PC-3 (cell line): ENCODE measurements at places on chromosomes 2 and 18. TPM values are rescaled to one million over a fixed set of nuclear protein-coding genes. Genes with fewer than 3 reads are reported as not detected.

DNA sequence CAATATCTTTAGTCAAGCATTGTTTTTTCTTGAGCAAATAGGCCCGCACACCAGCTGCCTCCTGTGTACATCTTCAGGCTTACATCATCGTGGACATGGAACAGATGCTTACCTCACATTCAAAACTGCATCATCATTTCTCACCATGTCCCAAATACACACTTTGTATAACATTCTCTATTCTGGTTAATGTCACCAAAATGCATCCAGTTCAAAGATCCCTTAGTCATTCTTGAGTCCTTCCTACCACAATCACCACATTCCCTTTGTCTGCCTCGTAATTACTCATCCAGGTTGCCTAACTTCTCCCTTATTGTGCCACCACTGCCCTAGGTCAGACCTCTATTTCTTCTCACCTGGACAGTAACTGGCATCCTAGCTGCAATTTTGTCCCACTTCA is 373.7 kb upstream of the GALNT5 start:
- H3K36me3 ChIP-seq = no peaks in the 10 kb centered on the region
- 0 out of 2 replicates have a peak overlapping the region, but pooled peaks have one; percentile 14 for H3K27ac ChIP-seq
- peaks cover 13% of the 10 kb centered on the region for H3K4me1 ChIP-seq
- no peaks in the 10 kb centered on the region for H3K27me3 ChIP-seq
- peak; percentile 83 for DNase-seq

GRCh38 chr2:196233021-196233804 is 61.8 kb upstream of the STK17B start:
- peak overlapping the region; percentile 77 for H3K27ac ChIP-seq
- no peaks in the 10 kb centered on the region for H3K27me3 ChIP-seq
- no peaks in the 10 kb centered on the region for H3K36me3 ChIP-seq
- peak; percentile 97 for DNase-seq
- peaks cover 26% of the 10 kb centered on the region for H3K4me1 ChIP-seq

GRCh38 chr2:218576854-218577253 is 8.2 kb downstream of the CNOT9 start:
- H3K27ac ChIP-seq = no peak overlapping the region
- H3K4me3 ChIP-seq = no peak overlapping the region
- no peak for DNase-seq
- H3K4me1 ChIP-seq = peaks cover 8% of the 10 kb centered on the region
- peaks cover 32% of the 10 kb centered on the region for H3K36me3 ChIP-seq
- H3K27me3 ChIP-seq = no peaks in the 10 kb centered on the region

GRCh38 chr2:230779126-230779525 is 66.5 kb downstream of the CAB39 start:
- no peaks in the 10 kb centered on the region for H3K27me3 ChIP-seq
- peaks cover 50% of the 10 kb centered on the region for H3K36me3 ChIP-seq
- H3K4me3 ChIP-seq = no peak overlapping the region
- H3K27ac ChIP-seq = peak overlapping the region; percentile 19; the same call in 1 of the 2 replicates
- no peak for DNase-seq

GRCh38 chr2:68970566-68971265 is 3.7 kb upstream of the GKN1 start:
- peak overlapping the region; percentile 97 for H3K27ac ChIP-seq
- H3K4me1 ChIP-seq = peaks cover 34% of the 10 kb centered on the region
- H3K36me3 ChIP-seq = no peaks in the 10 kb centered on the region

- H3K27ac ChIP-seq = no peak overlapping the region
- H3K27me3 ChIP-seq = peaks cover 25% of the 10 kb centered on the region
- no peak for DNase-seq
- no peaks in the 10 kb centered on the region for H3K36me3 ChIP-seq
- no peak overlapping the region for H3K4me3 ChIP-seq
Observed at GRCh38 chr18:11046140-11046539, 103.2 kb downstream of the PIEZO2 start.

DNA sequence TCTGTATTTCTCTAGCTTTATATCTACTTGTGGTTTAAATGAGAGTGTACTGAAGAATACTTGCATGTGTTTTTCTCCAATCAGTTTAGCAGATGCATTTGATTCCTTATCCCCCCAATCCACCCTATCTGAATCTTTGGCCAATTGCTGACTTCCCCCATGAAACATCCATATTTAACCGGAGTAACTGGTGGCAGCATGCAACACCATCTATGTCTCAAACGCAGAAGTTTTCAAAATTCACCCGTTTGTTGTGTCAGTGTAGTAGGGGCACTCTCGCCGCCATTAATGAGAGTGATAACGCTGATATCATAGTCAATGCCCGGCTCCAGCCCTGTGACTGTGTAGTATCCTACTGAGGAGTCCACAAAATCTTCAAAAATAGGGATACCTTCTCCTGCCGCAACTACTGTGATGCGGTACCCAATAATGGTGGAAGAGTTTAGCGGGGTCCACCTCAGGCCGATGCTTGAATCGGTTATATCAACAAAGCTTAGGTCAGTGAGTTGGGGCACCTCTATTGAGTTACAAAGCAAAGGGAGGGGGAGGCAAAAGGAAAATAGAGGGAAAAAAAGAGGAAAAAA is 43.1 kb downstream of the FN1 start:
- no peak for DNase-seq
- H3K27ac ChIP-seq = no peak overlapping the region

- no peak overlapping the region for H3K4me3 ChIP-seq
- H3K36me3 ChIP-seq = no peaks in the 10 kb centered on the region
- DNase-seq = peak; percentile 16
- no peaks in the 10 kb centered on the region for H3K27me3 ChIP-seq
Observed at GRCh38 chr18:26489881-26490280, 58.5 kb downstream of the KCTD1 start.

DNA sequence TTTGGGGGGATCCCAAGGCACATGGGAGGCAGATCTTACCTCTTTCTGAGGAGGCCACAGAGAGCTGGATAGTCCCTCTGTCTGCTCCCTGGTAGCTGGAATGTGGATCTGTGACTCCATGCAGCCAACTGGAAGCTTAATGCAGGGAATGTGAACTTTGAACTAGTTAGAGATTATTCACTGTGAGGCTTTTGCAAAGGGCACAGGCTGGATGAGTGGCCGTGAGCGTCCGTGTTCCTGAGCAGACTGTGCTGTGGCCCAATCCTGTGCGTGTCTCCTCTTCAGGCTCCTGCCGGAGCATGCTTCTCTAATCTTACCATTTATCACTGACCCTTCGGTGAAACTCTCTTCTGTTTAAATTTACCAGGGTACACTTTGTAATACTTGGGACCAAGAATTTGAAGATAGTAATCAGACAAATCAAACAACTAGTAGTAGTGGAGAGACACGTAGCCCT is 187.6 kb downstream of the PTPRM start:
- peaks cover 15% of the 10 kb centered on the region for H3K4me1 ChIP-seq
- H3K36me3 ChIP-seq = no peaks in the 10 kb centered on the region
- no peak overlapping the region for H3K27ac ChIP-seq
- no peak for DNase-seq
- H3K27me3 ChIP-seq = no peaks in the 10 kb centered on the region
- H3K4me3 ChIP-seq = no peak overlapping the region

DNA sequence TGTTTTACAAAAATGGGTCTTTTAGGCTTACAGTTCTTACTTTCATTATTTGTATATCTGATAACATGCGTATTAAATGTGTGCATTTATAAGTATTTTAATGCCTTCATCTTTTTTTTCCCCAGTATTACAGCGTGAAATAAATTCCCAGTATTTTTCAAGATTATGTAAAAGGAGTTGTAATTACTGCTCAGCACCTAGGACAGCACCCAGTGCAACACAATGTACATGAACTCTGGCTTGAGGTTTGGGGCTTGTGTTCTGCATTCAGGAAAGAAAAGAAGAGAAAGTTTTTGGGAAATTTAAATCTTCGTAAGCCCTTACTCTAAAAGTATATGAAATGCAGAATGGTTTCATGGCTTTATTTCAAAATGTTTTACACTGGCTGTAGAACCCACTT is 16.7 kb downstream of the ZNF638 start:
- H3K27ac ChIP-seq = no peak overlapping the region
- H3K36me3 ChIP-seq = peaks cover 22% of the 10 kb centered on the region
- no peaks in the 10 kb centered on the region for H3K4me1 ChIP-seq
- no peak overlapping the region for H3K4me3 ChIP-seq
- H3K27me3 ChIP-seq = no peaks in the 10 kb centered on the region
- DNase-seq = peak; percentile 39

GRCh38 chr18:23363865-23364570 is 89.1 kb upstream of the RIOK3 start:
- H3K36me3 ChIP-seq = no peaks in the 10 kb centered on the region
- DNase-seq = no peak
- H3K27ac ChIP-seq = no peak overlapping the region
- no peak overlapping the region for H3K4me3 ChIP-seq

GRCh38 chr2:216243026-216243425 is 129.3 kb downstream of the MARCHF4 start:
- no peaks in the 10 kb centered on the region for H3K4me1 ChIP-seq
- no peaks in the 10 kb centered on the region for H3K27me3 ChIP-seq
- H3K4me3 ChIP-seq = no peak overlapping the region
- no peaks in the 10 kb centered on the region for H3K36me3 ChIP-seq

- no peak overlapping the region for H3K27ac ChIP-seq
- DNase-seq = no peak
- H3K27me3 ChIP-seq = no peaks in the 10 kb centered on the region
- no peak overlapping the region for H3K4me3 ChIP-seq
- no peaks in the 10 kb centered on the region for H3K4me1 ChIP-seq
Observed at GRCh38 chr18:48929941-48930713, 20.6 kb downstream of the SMAD7 start.

GRCh38 chr2:54206596-54206995 is 49.4 kb downstream of the TSPYL6 start:
- DNase-seq = peak; percentile 68
- no peaks in the 10 kb centered on the region for H3K27me3 ChIP-seq
- H3K4me1 ChIP-seq = no peaks in the 10 kb centered on the region
- H3K36me3 ChIP-seq = no peaks in the 10 kb centered on the region
- H3K4me3 ChIP-seq = no peak overlapping the region

DNA sequence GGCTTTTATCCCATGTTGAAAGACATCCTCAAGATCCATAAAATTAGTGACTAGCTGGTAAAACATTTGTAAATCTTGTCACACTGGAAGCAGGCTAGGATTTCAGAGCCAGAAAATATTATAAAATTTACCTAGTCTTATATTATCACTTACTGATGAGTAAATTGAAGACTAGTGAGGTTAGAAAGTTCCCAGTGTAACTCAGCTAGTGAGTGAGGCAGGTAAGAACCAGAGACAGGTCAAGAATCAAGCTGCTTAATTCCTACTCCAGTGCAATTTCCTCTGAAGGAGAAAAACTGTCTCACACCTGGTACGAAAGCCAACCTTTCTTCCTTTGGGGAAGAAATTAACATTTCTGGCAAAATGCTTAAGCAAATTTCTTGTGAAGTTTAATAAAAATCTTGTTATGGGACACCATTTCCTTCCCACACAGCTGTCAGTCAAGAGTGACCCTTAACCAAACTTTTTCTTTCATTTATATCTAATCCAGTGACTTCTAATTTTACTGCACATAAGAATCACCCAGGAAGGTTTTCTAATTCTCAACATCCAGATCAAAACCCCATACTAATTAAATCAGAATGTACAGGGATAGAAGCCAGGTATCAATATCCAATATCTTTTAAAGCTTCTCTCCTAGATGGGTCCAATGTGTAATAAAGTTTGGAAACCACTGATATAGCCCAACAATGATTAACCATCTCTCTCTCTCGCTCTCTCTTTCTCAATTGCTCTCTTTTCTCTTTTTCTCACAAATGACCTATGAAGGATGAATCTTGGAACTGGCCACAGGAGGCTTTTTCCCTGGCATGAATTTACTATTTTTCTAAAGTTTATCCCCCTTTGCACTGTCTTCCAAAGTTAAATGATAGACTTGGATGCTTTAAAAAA is 264.3 kb upstream of the SLC39A10 start:
- peaks cover 7% of the 10 kb centered on the region for H3K4me1 ChIP-seq
- no peak overlapping the region for H3K4me3 ChIP-seq
- H3K36me3 ChIP-seq = no peaks in the 10 kb centered on the region
- H3K27me3 ChIP-seq = no peaks in the 10 kb centered on the region
- no peak for DNase-seq

DNA sequence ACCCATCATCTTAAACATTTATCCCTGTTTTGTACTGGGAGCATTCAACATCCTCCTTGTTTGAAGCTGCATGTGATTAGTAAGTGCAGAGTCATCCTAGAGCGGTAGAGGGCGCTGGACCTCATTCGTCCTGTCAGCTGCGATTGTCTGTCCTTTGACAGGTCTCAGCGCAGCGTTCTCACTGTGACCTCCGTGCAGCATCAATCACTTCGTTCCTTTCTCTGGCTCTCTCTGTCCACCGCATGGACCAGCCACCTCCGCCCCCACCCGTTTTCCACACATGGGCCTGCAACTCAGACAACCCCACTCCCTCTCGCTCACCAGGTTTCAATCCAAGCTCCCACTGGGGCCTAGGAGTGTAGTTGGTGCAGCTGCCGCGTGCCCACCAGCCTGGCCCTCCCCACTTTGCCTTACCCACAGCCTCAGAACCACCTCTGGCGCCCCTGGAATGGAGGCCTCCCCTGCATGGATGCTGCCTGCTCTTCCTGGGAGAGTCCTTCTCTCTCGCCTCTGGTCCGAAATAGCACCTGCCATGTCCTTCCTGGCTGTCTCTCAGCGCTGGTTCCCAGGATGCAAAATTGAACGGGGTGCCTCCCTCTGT is 90.5 kb downstream of the NDUFA10 start:
- H3K36me3 ChIP-seq = no peaks in the 10 kb centered on the region
- DNase-seq = peak; percentile 54
- no peaks in the 10 kb centered on the region for H3K27me3 ChIP-seq
- H3K27ac ChIP-seq = no peak overlapping the region
- no peak overlapping the region for H3K4me3 ChIP-seq

- no peak overlapping the region for H3K27ac ChIP-seq
- H3K4me1 ChIP-seq = peaks cover 8% of the 10 kb centered on the region
- H3K4me3 ChIP-seq = no peak overlapping the region
Observed at GRCh38 chr2:237060534-237061312, 25.0 kb upstream of the COPS8 start.

DNA sequence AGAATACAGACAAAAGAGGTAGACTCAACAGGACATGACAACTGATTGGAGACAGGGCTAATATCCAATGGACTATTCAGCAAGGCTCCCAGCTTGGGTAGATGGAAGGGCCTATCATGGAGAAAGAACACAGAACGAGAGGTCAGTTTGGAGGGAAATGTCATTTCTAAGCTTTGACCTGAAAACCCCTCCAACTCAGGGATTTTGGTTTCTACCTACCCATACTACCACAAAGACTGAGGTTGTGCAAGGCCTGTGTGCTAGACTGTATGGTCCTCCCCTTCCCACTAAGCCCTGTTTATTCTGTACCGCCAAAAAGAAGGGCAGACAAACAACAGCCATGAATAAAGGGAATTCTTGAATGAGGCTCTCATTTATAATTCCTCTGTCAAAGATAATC is 288.9 kb downstream of the ZNF385B start:
- no peaks in the 10 kb centered on the region for H3K27me3 ChIP-seq
- H3K4me1 ChIP-seq = peaks cover 33% of the 10 kb centered on the region
- no peak overlapping the region for H3K27ac ChIP-seq
- no peak overlapping the region for H3K4me3 ChIP-seq
- H3K36me3 ChIP-seq = no peaks in the 10 kb centered on the region

GRCh38 chr2:368386-368785 is 80.5 kb upstream of the ALKAL2 start:
- H3K36me3 ChIP-seq = no peaks in the 10 kb centered on the region
- peaks cover 81% of the 10 kb centered on the region for H3K27me3 ChIP-seq
- no peak overlapping the region for H3K27ac ChIP-seq

Gene CYS1
- total RNA-seq = 0.12 and 0.15 TPM in 2 replicates

Gene EIF5B
- 35.7 and 35.9 TPM in 2 replicates for total RNA-seq

Gene PPIG
- total RNA-seq = 20.9 and 33.7 TPM in 2 replicates
